T1000 (cell line): ENCODE measurements at places on chromosomes 5 and 9.

DNA sequence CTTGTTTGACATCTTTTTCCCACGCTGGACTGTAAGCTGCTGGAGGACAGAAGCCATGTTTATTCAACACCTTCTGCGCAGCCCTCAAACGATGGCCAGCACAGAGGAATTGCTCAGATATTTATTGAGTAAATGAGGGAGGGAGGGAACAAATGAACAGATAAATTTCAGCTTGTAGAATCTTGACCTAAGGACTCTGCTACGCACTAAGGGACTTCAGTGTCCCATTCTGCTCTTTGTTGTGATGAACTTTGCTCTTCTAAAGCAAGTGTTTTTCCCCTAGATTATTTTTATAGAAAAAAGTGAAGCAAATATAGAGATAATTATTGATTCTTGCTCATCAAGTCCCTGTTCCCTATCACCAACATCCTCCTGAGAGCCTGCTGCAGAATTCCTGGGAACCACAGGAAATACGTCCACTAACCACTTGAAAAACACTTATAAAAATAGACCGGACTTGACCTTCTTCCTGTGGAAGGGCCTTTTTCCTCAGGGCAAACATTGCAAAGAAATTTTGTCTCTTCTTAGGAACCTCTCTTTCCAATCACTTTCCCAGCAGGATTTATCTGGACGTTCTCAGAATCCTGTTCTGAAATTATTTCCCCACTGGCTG lies 54.9 kb downstream of the FGF1 start:
- no peak for DNase-seq

GRCh38 chr9:76662476-76663281 lies 101.6 kb upstream of the PCA3 start:
- no peak for DNase-seq

- no peak for DNase-seq
These were observed 933 bp downstream of the NEK6 start for GRCh38 chr9:124258607-124259157.

- no peak for DNase-seq
These were observed 654.6 kb downstream of the MTRR start for GRCh38 chr5:8523501-8523900.

GRCh38 chr5:173123416-173123815 lies 20.9 kb upstream of the BNIP1 start:
- DNase-seq, result no peak

GRCh38 chr5:107544967-107545366 lies 125.8 kb downstream of the EFNA5 start:
- DNase-seq, result no peak

- no peak for DNase-seq
These were observed 23.5 kb upstream of the GHR start for GRCh38 chr5:42399702-42400101.

GRCh38 chr9:124835026-124835557 lies 18.2 kb upstream of the WDR38 start:
- DNase-seq, result peak; percentile 54

GRCh38 chr9:76629205-76629990 lies 134.8 kb upstream of the PCA3 start:
- no peak for DNase-seq

DNA sequence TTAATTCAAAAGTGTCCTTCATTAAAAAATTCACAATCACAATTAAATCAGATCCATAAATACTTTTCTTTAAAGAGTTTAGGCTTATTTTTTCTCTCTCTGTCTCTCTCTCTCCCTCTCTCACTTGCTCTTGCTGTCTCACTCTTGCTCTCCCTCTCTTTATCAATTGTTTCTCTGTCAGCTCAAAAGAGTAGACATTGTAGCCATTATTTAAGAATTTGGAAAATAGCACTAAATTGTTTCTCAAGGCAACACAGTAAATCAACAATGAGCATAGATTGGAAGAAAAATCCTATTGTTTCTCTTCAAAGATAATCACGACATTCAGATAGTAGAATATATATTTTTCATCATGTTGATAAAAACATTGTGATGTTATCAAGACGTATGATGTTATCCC lies 1114.0 kb downstream of the PTPRD start:
- DNase-seq, result no peak
